Dorsolateral prefrontal cortex (tissue), 122 donors: ENCODE measurements at places on chromosomes 2 and 18. TPM values are rescaled to one million over a fixed set of nuclear protein-coding genes. Genes with fewer than 3 reads are reported as not detected.

The CCDC141 gene
- total RNA-seq: 1.8 TPM

The WDFY1 gene
- 44.9 TPM for total RNA-seq

The ADRA2B gene
- 0.77 TPM for total RNA-seq

The SERPINB12 gene
- not detected for total RNA-seq

The AKAIN1 gene
- 2.1 TPM for total RNA-seq

The DTNA gene
- total RNA-seq: 438 TPM

The KIAA2012 gene
- total RNA-seq: 5.7 TPM

The C2orf92 gene
- 24.7 TPM for total RNA-seq

The FBXO48 gene
- 2.2 TPM for total RNA-seq

The STK36 gene
- 65.4 TPM for total RNA-seq

The ATP6V1B1 gene
- not detected for total RNA-seq

The CNTNAP5 gene
- 53.6 TPM for total RNA-seq

The SLC5A7 gene
- total RNA-seq: not detected
